Stimulated activated CD8-positive, alpha-beta memory T cell treated with anti-CD3 and anti-CD28 coated beads, Interleukin-4, amount 100 ng/mL, for 24 hours (primary cell): ENCODE measurements at places on chromosomes 4 and X.

- DNase-seq: no peak
Measured at GRCh38 chr4:152983774-152984411, 47.8 kb downstream of the FHDC1 start.

GRCh38 chrX:37745835-37746217, 34.0 kb upstream of the CYBB start:
- no peak for DNase-seq

DNA sequence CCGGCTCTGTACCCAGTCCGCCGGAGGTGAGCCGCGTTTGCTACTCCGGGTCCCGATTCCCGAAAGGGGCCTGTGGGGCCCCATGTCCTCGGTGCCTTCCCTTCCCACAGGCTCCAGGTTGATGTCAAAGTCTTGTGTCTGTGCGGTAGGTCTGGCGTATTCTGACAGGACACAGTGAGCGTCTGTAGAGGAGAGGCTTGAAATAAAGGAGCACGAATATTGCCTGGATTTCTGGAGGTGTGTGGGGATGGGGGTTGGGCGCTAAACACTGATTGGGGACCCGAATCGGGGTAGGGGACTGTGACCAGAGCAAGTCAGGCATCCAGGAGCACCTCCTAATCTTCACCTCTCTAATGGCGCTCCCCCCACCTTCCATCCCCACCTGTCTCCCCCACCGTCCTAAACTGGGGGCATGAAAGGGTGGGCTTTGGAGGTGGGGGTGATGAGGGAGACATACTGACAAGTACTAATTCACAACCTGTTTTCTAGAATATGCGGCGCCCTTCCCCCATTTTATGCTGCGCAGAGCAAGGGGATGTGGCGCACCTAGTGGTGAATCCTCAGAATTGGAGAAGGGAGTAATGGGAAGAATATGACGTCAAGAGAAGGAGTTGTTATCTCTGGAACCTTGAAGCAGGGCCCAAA, 855 bp downstream of the GPRASP2 start:
- no peak for DNase-seq

DNA sequence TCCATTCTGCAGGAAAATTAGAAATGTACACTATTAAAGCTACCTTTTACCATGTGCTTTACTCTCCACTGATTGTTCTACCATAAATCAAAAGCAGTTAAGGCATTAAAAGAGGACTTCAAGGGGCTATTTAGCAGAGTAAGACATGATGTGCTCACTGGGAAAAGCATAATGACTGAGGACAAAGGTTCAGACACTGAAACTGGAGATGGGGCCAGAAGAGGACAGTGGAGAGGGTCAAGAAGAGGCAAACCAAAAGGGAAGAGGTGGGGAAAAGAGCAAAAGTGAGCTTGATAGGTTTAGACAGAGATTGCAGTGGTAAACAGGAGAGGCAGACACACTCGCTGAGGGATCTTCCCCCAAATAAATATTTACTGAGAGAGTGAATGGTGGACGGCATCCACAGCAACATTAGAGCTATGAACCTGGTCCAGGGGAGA, 23.8 kb downstream of the SH3RF1 start:
- no peak for DNase-seq

DNA sequence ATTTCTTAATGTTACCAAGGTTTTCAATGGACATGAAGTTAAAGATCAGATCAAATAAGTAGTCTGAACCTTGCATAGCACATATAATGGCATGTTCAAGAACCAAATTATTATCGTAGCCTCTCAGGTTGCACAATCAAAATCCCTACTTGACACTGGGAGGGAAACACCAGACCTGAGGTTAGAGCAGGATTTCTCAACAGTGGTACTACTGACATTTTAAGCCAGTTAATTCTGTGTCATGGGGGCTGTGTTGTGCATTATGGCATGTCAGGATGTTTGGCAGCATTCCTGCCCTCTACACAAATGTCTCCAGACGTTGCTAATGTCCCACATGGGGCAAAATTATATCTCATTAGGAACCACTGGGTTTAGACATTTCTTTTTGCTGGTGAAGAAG, 20.8 kb downstream of the RLIM start:
- no peak for DNase-seq

GRCh38 chrX:16832301-16832700, 37.9 kb downstream of the RBBP7 start:
- no peak for DNase-seq

- DNase-seq: no peak
Measured at GRCh38 chr4:117327491-117327890, 242.1 kb upstream of the TRAM1L1 start.

DNA sequence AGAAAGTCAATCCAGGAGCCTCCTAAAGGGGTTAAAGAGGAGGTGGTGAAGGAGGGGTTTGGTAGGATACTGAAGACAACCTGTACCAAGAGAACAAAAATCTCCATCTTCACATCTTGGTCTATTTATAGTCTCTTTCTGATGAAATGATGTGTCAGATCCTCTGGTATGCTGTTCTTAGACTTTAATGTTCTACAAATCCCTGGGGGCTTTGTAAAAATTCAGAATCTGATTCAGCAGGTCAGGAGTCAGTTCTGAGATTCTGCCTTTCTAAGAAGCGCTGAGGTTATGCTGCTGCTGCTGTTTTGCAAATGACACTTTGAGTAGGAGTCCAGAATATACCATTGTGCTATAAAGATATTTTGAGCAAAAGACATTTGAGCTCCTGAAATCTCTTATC, 172.9 kb upstream of the GLRA2 start:
- DNase-seq: no peak
